Osteoblast (primary cell): ENCODE measurements at places on chromosomes 12 and 14. TPM values are rescaled to one million over a fixed set of nuclear protein-coding genes. Genes with fewer than 3 reads are reported as not detected.

SCN8A gene
- 24.5 and 26.4 TPM in 2 replicates for total RNA-seq

PRB4 gene
- total RNA-seq, result not detected in 2 replicates

MANSC4 gene
- not detected in 2 replicates for total RNA-seq

OR6S1 gene
- total RNA-seq, result not detected in 2 replicates

SHMT2 gene
- total RNA-seq, result 384 and 408 TPM in 2 replicates

- H3K36me3 ChIP-seq, result no peaks in the 10 kb centered on the region
- no peak overlapping the region for H3K4me3 ChIP-seq
- H3K27ac ChIP-seq, result no peak overlapping the region
- peaks cover 16% of the 10 kb centered on the region for H3K4me1 ChIP-seq
Measured at GRCh38 chr12:25979059-25979458, 20.6 kb downstream of the RASSF8 start.

DNA sequence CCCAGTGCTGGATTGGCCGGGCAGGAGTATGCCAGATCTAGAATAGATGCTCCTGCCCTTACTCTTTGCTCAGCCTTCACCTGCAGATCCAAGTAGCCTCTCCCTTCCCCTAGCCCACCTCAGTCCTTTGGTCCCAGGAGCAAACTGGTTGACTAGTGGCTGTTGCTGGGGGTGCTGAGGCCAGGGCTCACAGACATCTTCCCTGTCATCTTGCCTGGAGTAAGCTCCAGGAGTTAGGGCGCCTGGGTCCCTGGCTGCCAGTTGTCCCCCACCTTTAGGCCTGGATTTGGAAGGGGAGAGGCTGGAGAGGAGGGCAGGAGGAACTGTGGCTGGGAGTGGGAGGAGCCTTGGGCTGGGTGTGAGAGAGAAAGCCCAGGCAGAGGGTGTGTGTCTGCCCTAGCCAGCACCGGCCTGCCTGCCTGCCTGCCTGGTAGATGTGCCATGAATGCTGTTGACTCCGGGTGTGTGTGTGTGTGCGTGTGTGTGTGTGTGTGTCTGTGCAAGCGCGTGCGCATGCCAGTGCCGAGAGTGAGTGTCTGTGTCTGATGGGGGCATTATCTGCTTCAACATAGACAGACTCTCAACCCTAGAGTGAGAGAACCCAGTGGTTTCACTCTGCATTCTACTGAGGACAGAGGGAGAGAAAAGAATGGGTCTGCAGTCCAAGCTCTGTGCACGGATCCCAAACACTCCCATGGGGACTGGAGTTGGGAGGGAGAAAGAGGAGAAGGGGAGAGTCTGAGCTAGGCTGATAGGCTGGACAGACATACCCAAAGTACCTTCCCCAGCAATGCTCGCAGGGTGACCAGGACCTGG lies 845 bp upstream of the RARG start:
- peak; percentile 95 for DNase-seq
- H3K27ac ChIP-seq, result no peak overlapping the region
- peak overlapping the region; percentile 56 for H3K4me3 ChIP-seq
- H3K27me3 ChIP-seq, result peaks cover 15% of the 10 kb centered on the region
- peaks cover 29% of the 10 kb centered on the region for H3K4me1 ChIP-seq

DNA sequence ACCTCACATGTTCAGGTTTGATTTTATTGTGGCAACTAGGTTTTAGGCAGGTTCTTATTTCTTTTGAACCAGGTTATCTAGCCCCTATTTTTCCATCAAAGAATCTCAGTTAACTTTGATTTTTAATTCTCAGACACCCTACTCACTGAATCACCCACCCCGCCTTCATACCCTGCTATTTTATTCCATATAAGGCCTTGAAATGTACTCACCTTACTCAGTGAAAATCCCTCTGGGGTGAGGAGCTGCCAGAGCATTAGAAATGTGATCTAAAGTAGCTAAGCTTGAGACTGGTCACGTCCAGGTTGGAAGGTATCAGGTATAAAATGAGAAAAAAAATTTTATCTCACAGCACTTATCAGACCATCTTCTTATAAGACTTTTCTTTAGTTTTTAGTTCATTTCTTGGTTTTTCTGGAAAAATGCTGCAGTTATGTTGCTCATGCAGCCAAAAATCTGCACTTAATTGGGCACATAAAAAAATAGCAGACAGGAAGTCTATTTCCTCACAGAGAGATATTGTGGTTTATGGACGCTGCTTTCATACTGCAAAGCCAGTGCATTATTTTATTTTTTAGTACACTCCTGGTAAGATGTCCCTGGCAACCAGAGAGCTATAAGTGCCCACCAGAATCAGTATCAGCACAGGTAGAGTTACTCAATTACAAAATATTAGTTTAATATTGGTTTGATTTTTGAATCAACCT lies 101.5 kb upstream of the CCDC91 start:
- no peak overlapping the region for H3K4me3 ChIP-seq
- no peak for DNase-seq
- peaks cover 22% of the 10 kb centered on the region for H3K4me1 ChIP-seq
- no peaks in the 10 kb centered on the region for H3K36me3 ChIP-seq

GRCh38 chr14:101774814-101775213 lies 13.3 kb downstream of the PPP2R5C start:
- H3K36me3 ChIP-seq, result no peaks in the 10 kb centered on the region
- H3K4me1 ChIP-seq, result no peaks in the 10 kb centered on the region
- no peak for DNase-seq
- no peak overlapping the region for H3K4me3 ChIP-seq
- no peak overlapping the region for H3K27ac ChIP-seq

- H3K4me1 ChIP-seq, result peaks cover 48% of the 10 kb centered on the region
- peak overlapping the region; percentile 57 for H3K27ac ChIP-seq
- no peaks in the 10 kb centered on the region for H3K27me3 ChIP-seq
- no peaks in the 10 kb centered on the region for H3K36me3 ChIP-seq
- H3K4me3 ChIP-seq, result no peak overlapping the region
Measured at GRCh38 chr12:92294676-92295440, 149.2 kb upstream of the BTG1 start.

- H3K27ac ChIP-seq, result peak overlapping the region; percentile 86
- peaks cover 14% of the 10 kb centered on the region for H3K36me3 ChIP-seq
- peaks cover 84% of the 10 kb centered on the region for H3K4me1 ChIP-seq
- peak; percentile 98 for DNase-seq
- H3K4me3 ChIP-seq, result peak overlapping the region; percentile 92
Measured at GRCh38 chr12:124389138-124389724, 94.3 kb downstream of the RFLNA start.

GRCh38 chr14:89013098-89013504 lies 188.7 kb downstream of the TTC8 start:
- no peaks in the 10 kb centered on the region for H3K4me1 ChIP-seq
- no peak for DNase-seq
- no peak overlapping the region for H3K4me3 ChIP-seq
- no peaks in the 10 kb centered on the region for H3K27me3 ChIP-seq
